Stimulated activated CD8-positive, alpha-beta memory T cell treated with anti-CD3 and anti-CD28 coated beads, Interleukin-2, amount 100 ng/mL, for 1 hour (primary cell): ENCODE measurements at places on chromosomes 16 and 17.

- DNase-seq: no peak
These were observed 22.2 kb downstream of the FAM117A start for GRCh38 chr17:49741692-49742076.

- no peak for DNase-seq
These were observed 26.3 kb upstream of the HS3ST2 start for GRCh38 chr16:22787466-22788192.

GRCh38 chr17:51029142-51029541 lies 91.5 kb downstream of the SPAG9 start:
- no peak for DNase-seq

GRCh38 chr16:51002881-51003490 lies 148.1 kb downstream of the SALL1 start:
- DNase-seq: no peak

GRCh38 chr17:19867329-19868078 lies at the start of gene ULK2:
TSS of gene ULK2 (minus strand) at chr17:19867936. CDS start at chr17:19867417, 519 bp downstream.
- peak; percentile 4 for DNase-seq

DNA sequence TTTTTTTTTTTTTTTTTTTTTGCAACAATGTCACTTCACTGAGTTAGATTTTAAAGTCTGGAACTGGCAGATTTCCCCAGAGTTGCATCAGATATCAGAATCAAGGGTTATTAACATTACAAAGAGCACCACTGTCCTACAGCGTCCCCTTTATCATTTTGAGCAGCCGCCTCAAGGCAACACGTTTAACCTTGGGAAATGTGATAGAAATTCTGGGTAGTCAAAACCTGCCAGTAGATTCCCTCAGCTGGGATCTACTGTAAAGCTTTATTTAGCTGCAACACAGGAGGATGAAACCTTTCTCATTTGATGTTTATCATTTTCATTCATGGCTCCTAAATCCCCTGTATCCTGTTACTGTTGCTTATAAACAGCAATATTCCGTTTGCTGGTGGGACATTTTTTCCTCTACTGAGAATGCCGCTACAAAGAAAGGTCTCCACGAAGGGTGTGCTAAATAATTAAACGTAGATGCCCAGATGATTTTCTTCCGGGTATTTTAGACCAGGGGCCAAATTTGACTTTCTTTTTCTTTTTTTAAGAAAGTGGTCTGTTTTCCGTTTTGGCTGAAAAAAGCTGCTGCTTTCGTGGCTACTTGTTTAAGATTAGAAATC lies 436.1 kb upstream of the GOT2 start:
- DNase-seq: no peak

DNA sequence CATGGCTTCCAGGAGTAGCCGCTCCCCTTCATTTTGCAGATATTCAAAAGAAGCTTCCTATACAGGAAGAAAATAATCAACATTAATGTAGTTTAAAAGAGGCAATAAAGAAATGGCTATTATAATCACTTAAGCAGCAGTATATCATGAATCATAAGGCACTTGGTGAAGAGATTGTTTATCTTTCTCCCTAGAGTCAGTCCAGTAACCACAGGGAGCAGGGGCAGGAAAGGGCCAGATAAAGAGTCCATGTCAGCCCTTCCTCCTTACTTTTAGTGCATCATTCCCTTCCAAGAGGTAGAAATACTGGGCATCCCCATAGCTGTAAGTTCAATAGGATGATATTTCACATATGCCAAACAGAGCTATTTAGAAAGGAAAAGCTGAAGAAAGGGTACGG lies 184.6 kb upstream of the C17orf78 start:
- no peak for DNase-seq

DNA sequence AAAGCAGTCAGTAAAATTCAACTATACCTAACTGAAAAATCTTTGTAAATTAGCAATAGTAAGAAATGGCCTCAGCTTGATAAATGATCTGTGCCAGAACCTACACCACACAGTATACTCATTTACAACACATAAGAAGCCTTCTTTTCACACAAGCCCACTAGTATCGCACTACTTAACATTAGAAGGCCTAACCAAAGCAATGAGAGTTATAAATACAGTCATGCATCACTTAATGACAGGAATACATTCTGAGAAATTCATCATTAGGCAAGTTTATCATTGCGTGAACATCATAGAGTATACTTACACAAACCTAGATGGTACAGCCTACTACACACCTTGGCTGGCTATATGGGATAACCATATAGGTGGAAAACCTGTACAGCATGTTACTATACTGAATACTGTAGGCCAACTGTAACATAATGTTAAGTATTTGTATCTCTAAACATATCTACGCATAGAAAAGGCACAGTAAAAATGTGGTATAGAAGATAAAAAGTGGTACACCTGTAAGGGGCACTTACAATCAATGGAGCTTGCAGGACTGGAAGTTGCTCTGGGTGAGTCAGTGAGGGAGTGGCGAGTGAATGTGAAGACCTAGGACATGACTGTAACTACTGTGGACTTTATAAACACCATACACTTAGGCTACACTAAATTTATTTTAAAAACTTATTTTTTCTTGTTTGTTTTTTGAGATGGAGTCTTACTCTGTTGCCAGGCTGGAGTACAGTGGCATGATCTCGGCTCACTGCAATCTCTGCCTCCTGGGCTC lies 126.5 kb upstream of the CORO6 start:
- DNase-seq: no peak
